ENCODE measurements at places on chromosomes 16 and 17.

- no peak for DNase-seq
Measured at GRCh38 chr16:81928271-81928918, 82.9 kb downstream of the SDR42E1 start.

- no peak for DNase-seq
Measured at GRCh38 chr16:57354311-57354710, 4.3 kb upstream of the CCL22 start.

- no peak for DNase-seq
Measured at GRCh38 chr16:65124596-65124995, 2.7 kb upstream of the CDH11 start.

DNA sequence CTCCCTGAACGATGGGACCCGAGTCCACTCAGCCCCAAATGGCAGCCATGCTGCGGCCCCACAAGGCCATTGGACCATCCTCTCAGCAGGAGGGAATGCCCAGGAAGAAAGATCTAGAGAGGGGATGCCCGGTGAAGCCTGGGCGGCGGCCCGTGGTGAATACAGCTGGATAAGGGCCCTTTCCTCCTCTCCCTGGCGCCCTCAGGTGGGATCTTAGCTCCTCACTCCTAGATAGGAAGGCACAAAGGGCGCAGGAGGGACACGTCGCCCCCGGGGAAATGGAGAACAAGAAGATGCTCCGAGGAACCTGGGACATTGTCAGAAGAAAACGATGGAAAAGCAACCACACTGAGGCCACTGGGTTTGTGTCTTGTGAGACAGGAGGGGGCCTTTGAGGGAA lies 2.5 kb downstream of the CD300C start:
- DNase-seq: no peak

- no peak for DNase-seq
Measured at GRCh38 chr16:51592535-51593300, 441.6 kb upstream of the SALL1 start.

GRCh38 chr17:57902800-57903759 lies 52.1 kb downstream of the CUEDC1 start:
- DNase-seq: no peak

- DNase-seq: no peak
Measured at GRCh38 chr16:46743232-46743719, 4.9 kb downstream of the MYLK3 start.

GRCh38 chr16:27324851-27325301 lies 11.1 kb downstream of the IL4R start:
- no peak for DNase-seq

DNA sequence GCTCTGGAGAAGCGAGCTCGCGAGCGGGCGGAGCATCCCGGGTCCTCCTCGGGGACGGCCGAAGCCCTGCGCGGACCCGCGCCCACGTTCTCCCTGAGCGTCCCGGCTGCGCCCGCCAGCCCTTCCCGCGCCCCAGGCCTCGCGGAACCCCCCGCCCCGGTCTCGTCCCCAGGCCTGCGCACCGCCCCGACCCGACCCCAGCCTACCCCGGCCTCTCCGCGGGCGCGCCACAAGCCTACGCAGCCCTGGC lies 159 bp downstream of the USP36 start:
- no peak for DNase-seq

- no peak for DNase-seq
Measured at GRCh38 chr17:16442141-16442540, 26.8 kb downstream of the TRPV2 start.

DNA sequence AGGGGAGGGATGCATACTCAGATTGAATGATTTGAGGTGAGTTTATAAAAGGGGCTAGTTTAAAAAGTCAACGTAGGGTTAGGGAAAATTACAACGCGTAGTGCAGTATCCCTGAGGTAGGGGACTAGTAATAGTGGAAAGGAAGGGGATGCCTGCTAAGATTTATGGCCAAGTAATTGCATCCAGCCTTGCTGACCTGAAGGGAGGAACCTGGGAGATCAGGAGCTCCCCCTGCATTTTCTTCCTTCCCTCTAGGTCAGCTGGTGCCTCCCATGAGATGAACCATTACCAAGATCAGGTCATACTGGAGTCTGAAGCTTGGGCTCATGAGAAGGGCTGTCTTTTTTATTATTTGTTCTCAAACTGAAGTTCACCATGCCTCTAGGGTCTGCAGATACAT lies 606.6 kb downstream of the TMEM114 start:
- DNase-seq: no peak

DNA sequence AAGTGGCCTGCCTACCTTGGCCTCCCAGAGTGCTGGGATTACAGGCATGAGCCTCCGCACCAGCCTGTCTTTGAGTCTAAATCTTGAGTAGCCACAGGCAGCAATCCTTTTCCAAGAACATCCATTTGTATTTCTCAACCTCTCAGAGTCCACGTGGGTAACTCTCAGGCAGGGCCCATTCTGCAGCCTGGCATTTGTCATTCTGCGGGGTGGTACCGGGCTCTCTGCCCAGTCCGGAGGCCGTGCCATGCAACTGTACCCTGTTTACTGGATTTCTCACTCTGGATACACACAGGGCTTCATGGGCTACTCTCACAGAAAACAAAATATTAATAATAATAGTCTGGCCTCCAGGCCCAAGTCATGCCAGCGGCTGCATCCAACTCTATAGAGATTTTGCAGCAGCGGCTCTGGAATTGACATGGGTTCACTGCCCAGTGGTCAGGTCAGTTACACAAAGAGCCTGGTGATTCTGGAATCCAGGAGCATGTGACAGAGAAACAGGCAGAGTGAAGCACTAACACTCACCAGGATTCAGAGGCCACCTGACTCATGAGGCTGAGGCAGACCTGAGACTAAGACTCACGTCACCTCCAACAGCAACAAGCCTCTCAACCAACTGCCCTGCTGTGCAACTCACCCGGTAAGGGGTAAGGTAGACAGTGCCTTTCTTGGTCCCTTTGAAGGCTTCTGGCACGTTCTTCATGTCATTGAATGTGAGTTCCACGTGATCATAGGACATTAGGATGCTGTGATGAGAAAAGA lies 4.0 kb downstream of the WBP2 start:
- DNase-seq: no peak

DNA sequence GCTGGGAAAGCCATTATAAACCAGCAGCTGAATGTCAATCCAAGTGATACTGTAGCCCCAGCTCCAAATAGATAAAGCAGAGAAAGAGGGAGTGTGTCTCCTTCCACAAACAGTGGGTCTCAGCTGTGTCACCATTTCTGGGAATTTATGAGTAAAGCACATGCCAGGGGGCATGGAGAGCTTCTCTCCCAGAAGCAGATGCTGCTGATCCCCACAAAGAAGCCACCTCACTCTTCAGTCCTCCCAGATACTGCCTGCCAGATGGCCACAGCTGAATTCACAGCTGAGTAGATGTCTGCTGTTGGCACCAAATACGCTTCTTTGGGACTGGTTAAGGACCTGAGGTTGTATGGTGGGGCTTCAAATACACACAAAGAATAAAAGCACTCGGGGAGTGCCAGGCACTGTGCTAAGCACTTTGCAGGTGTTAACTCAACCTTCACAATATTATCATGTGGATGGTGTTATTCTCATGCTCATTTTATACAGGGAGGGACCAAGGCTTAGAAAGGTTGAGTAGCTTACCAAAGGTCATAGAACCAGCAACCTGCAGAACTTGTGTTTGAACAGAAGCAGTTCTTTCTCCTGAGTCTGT lies 298.3 kb downstream of the CDH11 start:
- DNase-seq: no peak

- DNase-seq: no peak
Measured at GRCh38 chr16:11679941-11680911, 12.0 kb downstream of the SNN start.

DNA sequence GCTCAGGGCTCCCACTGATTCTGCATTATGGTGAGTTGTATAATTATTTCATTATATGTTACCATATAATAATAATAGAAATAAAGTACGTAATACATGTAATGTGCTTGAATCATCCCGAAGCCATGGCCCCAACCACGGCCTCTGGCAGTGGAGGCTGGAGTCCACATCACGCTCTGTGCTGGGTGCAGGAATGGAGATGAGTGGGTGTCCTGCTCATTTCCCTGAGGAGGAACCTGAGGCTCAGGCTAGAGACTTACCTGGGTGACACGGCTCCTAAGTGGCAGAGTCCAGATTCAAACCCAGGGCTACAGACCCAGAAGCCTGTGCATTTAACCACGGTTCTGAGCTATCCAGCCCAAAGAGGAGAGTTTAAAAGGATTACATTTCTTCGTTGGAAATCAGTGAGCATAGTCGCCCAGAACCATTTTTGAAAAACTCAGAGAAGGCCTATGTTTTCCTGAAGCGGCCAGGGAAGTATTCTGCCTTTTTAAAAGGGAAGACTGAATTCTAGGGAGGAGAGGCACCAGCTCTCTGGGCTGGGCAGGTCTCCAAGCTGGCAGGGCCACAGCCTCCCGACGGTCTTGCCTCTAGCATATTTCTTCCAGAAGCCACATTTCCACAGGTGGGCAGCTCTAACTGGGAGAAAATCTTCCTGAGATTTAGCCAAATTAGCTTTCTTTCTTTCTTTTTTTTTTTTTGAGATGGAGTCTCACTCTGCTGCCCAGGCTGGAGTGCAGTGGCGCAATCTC lies 6.7 kb downstream of the IL4R start:
- DNase-seq: no peak

- no peak for DNase-seq
Measured at GRCh38 chr17:34537445-34537844, 41.9 kb upstream of the TMEM132E start.

GRCh38 chr17:64459284-64459747 lies 10.4 kb downstream of the MILR1 start:
- no peak for DNase-seq

GRCh38 chr17:27091043-27091497 lies 202.8 kb upstream of the WSB1 start:
- no peak for DNase-seq

GRCh38 chr17:2090804-2091534 lies 36.1 kb downstream of the HIC1 start:
- DNase-seq: no peak

DNA sequence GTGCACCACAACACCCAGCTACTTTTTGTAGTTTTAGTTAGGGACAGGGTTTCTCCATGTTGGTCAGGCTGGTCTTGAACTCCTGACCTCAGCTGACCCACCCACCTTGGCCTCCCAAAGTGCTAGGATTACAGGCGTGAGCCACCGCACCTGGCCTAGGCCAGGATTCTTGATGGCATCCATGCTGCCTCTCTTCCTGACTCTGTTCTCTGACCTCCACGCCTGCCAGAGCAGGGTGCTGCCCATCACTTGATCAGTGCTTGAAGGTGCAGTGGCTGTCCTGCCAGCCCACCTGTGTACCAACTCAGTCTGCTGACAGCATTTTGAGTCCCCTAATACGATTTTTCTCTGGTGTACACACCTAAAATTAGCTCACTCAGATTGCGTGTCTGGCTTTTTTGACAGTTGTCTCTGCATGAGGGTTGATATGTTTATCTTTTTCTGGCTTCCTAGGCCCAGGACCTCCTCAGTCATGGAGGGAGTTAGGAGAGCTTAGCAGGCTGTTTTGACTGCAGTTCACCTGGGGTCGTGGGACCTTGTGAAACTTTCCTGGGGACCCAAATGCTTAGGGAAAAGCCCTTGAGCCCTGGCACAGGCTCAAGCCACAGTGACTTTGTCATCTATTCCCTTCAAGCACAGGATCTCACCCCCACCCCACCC lies 5.9 kb downstream of the HAS3 start:
- no peak for DNase-seq

GRCh38 chr17:7613769-7614424 lies 800 bp downstream of the FXR2 start:
- no peak for DNase-seq

GRCh38 chr17:67253384-67253783 lies 8.4 kb upstream of the HELZ start:
- DNase-seq: no peak

- no peak for DNase-seq
Measured at GRCh38 chr16:87963400-87963799, 12.2 kb downstream of the BANP start.

DNA sequence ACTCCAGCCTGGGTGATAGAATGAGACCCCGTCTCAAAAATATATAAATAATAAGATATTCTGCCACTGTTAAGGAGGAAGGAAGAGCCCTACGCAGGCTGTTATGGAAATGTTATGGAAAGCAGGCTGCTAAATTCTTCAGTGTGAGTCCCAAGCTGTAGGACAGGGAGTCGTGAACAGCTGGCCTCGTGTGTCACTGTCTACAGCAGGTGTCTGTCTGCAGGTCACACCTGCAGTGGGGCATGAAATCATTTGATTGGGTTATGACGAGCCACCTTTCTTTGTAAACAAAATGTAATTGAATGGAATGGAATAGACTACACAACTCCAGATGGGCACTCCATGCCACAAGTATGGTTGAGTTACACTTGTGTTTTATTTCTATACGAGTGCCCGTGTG lies 15.6 kb upstream of the LITAF start:
- no peak for DNase-seq

GRCh38 chr17:38333635-38334295 lies 10.0 kb downstream of the GPR179 start:
- no peak for DNase-seq

DNA sequence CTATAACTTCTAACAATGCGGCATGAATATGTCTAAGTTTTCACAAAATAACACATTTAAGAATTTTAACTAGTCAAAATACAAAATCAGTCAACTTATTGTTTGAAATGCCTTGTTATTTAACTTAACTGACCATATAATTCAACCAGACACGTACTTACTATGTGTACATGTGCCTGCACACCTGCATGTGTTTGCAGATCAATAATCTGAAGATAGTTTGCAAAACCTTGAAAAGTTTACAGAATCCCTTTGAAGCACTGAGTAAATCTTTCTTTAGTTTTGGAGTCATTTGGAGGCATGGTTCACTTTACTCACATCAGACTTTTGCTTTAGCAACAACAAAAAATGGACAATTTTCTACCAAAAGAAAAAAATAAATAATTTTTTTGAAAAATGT lies 363.8 kb downstream of the PMP22 start:
- DNase-seq: no peak

- no peak for DNase-seq
Measured at GRCh38 chr16:56481468-56482122, 30.2 kb downstream of the OGFOD1 start.

- no peak for DNase-seq
Measured at GRCh38 chr16:80080287-80080851, 460.4 kb upstream of the DYNLRB2 start.

DNA sequence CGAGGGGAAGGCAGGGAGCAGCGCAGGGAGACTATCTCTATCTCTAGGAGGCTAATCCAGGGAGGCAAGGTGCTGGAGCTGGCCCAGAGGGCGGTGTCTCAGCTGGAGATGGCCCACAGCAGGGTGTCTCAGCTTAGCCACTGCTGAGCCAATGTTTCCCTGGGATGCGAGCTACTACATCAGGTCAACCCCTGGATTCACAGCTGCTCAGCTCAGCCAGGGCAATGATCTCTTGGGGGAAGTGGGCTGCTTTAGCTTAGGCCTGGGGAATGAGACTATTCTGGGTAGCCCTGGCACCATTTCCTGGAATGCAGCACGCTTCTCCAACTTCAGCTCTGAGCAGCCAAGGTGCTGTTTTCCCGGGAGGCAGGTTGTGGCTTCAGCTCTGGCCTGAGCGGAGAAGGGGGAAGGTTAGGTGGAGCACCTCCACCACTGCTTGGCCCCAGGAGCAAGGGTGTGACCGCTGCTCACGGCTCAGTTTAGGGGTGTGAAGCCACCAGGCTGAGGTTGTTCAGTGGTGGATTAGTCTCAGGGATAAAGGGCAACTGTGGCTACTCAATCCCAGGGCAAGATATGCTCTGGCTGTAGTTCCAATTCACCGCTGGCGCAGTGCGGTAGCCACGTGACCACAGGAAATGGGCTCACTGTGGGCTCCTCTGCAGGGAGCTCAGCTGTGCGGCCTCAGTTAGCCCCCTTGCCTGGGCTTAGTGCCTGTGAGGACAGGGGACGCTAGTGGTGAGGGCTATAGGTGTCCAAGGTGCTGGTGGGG lies 5.2 kb upstream of the PRSS21 start:
- no peak for DNase-seq

GRCh38 chr16:78278056-78278450 lies 178.6 kb downstream of the WWOX start:
- no peak for DNase-seq

Measured in central memory CD8-positive, alpha-beta T cell (primary cell).